ENCODE measurements at places on chromosomes 2 and 18.

DNA sequence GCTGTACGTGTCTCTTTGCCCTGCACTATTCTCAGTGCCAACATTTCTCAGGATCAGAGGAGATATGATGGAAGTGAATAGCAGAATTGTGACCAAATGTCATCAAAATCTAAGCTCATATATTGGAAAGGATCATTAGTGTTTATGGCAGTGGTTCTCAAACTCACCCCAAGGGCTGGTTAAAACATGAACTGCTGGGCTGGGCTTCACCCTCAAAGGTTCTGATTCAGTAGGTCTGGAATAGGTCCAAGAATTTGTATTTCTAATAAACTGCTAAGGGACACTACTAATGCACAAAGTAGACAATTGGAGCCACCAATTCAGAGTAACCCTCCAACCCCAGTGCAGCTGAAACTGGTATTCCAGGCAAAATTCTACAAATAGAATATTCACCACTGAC, 317.9 kb upstream of the UBE2E3 start:
- no peak for DNase-seq

- DNase-seq, result no peak
Measured at GRCh38 chr2:70456585-70457495, 96.8 kb downstream of the TGFA start.

GRCh38 chr2:99615247-99615771, 125.5 kb upstream of the REV1 start:
- no peak for DNase-seq

GRCh38 chr18:63098018-63098981, 221.3 kb downstream of the BCL2 start:
- no peak for DNase-seq

- DNase-seq, result no peak
Measured at GRCh38 chr18:63316612-63317555, 2.7 kb downstream of the BCL2 start.

DNA sequence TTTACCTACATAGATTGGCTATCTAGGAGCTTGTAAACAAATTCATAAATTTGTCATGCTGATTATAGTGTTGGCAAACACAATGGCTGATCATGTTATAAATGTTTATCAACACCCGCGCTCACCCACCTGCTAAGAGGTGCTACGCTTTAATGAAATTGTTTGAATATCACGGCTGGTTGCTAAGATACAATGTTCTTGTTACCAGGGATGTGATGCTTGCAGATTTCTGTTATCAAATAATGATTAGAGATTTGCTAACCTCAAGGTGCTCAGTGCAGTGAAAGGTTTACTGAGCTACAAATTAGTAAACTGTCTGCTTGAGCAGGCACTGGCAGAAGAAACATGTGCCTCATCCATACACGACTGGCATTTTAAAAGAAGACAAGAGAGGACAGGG, 160.0 kb upstream of the ZEB2 start:
- no peak for DNase-seq

DNA sequence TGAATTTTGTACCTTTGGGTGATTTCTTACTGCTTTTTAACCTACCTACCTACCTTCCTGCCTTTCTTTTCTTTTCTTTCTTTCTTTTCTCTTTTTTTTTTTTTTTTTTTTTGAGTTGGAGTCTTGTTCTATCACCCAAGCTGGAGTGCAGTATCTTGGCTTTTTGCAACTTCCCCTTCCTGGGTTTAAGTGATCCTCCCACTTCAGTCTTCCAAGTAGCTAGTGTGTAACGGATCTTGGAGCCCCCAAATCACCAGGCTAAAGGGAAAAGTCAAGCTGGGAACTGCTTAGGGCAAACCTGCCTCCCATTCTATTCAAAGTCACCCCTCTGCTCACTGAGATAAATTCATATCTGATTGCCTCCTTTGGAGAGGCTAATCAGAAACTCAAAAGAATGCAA, 61.3 kb downstream of the DDX18 start:
- DNase-seq, result no peak

DNA sequence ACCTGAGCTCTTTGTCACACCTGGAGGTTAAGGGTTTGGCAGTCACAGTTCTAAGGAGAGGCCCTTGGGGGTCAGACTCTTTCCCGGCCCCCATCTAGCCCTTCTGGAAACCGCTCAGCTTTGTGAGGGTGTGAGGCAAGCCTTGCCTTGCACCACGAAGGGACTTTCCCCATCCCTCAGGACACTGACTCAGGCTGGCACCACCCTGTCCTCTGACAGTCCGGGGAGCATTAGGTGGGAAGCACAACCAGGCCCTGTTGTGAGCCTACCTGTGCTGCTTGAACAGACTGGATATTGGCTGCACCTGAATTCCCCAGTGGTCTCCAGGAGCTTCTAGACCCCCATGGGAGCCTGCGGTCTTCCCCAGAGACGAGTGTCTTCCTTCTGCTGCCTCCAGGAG, 47.0 kb upstream of the GBX2 start:
- peak; percentile 40 for DNase-seq

- DNase-seq, result no peak
Measured at GRCh38 chr2:83650898-83651297, 808.2 kb downstream of the SUCLG1 start.

Data from SJSA1 (cell line).